Cerebellum (tissue), 4 donors: ENCODE measurements at places on chromosomes 7 and 10.

GRCh38 chr10:64409349-64409748 lies 888.1 kb downstream of the REEP3 start:
- DNase-seq = no peak

- DNase-seq = no peak
Observed at GRCh38 chr10:1268831-1269230, 212.6 kb downstream of the WDR37 start.

GRCh38 chr10:127833804-127834203 lies 58.9 kb downstream of the CLRN3 start:
- DNase-seq = no peak

DNA sequence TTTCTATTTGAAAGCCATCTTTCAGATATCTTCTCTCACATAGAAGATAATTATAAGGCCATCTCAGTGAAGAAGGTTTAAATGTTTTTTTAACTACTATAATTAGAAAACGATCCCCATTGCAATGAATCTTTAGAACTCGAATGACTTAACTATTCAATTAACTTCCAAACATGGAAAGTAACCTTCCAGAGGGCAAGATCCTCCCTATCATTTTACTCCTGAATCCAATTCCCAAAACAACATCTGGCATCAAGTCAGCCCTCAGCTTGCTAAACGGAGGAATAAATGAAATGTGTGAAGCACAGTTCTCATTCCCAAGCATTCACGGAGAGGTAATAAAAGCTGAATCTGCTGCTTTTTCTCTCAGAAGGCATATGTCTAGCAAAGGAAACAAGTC lies 293.4 kb downstream of the PLXDC2 start:
- DNase-seq = no peak

DNA sequence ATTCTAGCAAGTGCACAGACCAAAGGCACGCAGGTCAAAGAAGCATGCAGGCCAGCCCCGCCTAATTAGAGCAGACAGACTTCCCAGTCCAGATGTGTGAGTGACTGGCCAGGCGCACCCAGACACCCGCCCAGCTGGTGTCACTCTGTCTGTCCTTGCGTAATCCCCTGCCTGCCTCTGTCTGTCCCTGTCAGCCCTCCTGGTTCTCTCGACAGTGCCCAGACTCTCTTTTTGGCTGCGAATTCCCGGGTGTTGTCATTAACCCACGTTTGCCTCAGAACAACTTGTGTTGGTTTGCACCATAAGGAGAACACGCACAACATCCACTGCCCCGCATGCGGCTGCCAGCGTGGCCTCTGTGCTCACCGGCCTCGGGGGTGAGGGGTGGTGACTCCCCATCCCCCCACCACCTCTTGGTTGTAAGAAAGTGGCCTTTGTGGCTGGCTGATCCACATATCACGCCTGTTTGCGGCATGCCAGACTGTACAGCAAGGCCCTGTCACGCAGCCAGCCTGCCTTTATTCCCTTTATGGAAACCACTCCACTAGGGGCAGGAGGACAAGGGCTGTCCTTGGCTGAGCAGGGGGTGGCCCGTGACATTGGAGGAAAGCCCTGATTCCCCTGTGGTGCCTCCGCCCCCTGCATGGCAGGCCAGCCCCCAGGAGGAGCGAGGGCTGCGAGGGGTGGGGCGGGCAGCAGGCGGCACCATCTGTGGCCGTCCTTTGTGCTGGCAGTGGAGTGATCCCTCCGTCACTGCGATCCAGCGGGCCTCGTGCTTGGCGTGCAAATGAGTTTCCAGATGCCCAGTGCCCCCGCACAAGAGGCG lies 72.8 kb upstream of the PPIF start:
- peak; percentile 68 for DNase-seq

GRCh38 chr10:101257491-101257890 lies 28.2 kb upstream of the LBX1 start:
- no peak for DNase-seq

DNA sequence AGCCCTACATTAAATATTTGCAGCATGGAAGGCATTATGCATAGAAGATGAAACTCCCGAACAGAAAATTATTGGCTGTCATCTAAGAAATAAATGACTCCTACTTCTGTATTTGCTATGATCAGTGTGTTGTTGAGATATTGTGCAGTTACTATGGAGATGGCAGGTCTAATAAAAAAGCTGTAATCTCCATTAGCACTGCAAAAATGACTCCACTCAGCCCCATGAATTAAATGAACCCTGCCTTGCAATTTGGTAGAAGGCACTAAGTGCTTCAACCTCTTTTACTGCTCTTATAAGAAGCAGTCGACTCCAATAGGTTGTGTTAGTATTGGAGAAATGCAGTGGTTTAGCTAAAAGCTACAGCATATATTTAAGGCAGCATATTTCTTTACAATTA lies 290.0 kb upstream of the PHYHIPL start:
- no peak for DNase-seq

GRCh38 chr10:5643346-5644067 lies 22.9 kb downstream of the ASB13 start:
- no peak for DNase-seq

DNA sequence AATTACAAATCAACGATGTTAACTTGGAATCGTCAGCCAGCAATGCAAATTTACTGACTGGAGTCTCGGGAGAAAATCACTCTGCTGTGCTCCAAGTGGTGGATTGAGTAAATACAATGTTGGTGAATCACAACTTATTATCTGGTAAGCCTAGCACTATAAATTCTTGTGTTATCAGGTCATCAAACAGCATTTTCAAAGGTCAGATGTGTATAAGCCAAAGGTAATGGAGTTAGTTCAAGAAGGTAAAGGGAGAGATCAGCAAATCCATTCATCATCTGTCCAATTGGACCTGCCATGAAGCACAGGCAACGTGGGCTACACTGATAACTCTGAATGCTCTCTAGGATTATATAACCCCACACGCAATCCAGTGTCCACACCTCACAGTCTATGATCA lies 13.9 kb downstream of the CUBN start:
- no peak for DNase-seq

DNA sequence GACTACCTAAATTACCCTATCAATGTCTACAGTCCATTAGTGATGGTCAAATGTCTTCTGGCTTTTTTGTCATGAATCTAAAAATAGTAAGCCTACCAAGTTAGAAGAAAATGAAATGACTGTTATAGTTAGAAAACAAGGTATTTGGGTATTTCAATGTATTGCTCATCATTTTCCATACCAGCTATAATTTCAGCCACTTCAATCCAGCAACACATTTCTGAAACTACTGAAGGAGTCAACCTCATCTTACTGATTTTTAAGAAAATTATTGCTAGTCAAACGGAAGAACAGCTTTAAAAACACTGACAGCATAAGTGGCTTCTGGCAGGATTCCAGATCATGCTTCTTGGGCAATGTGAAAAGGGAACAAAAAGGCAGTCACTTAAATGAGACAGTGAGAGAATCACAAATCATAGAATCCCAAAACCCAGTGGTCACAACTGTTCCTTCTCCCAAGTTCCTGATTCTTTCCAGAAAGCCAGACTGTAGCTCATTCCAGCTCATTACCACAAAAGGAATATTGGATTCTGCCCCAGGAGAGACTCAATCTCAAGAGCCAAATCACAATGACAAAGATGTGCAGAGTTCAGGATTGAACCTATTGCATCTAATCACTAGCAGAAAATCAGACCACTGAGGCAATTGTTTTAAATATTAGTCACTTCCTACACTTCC lies 61.2 kb upstream of the LRRN3 start:
- no peak for DNase-seq

DNA sequence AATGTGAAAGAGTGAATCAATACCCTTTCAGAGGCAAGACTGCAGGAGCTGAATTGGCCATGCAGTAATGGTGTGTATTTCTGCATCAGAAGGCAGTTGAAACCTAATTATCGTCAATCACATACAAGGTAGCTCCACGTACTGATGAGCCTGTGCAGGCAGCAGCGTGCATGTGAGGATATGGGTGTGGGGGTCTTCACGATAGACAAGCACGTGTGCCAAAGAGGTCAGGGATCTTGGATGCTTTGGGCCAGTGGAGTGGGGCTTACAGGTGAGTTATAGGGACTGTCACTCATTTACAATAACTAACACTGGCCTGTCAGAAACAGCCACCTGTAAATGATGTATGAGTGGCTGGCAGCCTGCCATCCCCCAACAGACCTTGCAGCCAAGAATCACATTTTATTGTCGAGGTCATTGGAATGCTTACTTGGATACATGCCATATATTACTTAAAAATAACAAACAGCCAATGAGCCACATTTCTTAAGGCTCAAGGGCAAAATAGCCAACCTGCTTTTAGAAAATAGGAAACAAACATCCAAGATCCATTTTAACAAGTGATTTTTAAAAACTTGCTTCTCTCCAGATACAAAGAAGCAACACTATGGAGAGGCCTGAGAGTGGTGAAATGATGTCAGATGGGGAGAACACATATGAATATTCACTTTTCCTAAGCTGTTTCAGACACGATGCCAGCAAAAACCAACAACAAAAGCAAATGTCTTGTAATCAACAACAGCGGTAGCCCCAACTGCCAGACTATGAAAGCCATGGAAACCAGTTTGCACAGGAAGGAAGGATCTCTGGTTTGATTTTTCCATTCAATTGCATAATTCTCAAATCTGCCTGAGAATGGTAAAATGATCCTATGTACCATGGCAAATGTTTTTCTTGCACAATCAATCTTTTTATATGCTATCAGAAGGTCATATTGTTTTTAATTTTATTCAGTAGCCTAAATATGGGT lies 210.7 kb downstream of the SKAP2 start:
- peak; percentile 24 for DNase-seq

- no peak for DNase-seq
Observed at GRCh38 chr7:138204285-138204981, 128.2 kb downstream of the AKR1D1 start.

- DNase-seq = no peak
Observed at GRCh38 chr7:44272456-44272855, 52.9 kb downstream of the CAMK2B start.

DNA sequence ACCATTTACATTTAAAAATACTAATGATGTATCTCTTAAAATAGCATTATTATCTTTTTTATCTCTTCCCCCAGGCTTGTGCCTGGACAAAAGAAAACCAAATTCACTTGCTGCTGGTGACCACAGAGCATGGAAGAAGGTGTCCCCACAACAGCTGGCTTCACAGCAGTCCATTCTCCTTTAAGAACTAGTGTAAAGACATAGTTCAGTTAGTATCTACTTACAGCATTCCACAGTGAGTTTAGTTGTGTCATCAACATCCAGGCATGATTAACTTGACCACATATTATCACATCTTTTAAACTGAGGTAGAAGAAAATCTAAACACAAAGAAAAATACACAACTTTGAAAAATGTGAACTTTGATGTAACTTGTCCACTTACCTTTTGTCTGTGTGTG lies 55.0 kb downstream of the LRRC17 start:
- no peak for DNase-seq

GRCh38 chr10:110436554-110437350 lies 61.0 kb upstream of the DUSP5 start:
- no peak for DNase-seq

DNA sequence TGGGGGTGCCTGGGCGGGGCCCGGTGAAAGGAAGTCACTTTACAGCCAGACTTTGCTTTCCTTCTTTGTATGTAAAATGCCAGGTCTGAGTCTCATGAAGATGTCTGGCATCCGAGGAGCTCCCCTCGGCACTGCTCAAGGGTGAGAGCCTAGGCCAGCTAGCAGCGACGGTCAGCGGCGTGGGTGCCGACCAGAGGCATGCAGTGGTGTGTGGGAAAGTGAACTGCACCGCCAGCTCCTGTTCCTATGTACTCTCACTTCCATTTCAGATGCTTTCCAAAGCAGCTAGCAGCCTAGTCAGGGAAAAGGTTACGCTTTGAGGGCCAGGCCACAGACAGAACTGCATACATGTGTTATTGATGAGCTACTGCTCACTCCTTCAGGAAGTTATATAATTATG lies 172.8 kb downstream of the ZMYND11 start:
- no peak for DNase-seq

- no peak for DNase-seq
Observed at GRCh38 chr7:82325416-82325815, 118.2 kb downstream of the CACNA2D1 start.

GRCh38 chr7:138603549-138604318 lies 97.4 kb downstream of the SVOPL start:
- DNase-seq = no peak

- no peak for DNase-seq
Observed at GRCh38 chr7:38367301-38367890, 94.0 kb upstream of the TARP start.

GRCh38 chr7:143372070-143372469 lies 9.1 kb upstream of the ZYX start:
- DNase-seq = no peak

DNA sequence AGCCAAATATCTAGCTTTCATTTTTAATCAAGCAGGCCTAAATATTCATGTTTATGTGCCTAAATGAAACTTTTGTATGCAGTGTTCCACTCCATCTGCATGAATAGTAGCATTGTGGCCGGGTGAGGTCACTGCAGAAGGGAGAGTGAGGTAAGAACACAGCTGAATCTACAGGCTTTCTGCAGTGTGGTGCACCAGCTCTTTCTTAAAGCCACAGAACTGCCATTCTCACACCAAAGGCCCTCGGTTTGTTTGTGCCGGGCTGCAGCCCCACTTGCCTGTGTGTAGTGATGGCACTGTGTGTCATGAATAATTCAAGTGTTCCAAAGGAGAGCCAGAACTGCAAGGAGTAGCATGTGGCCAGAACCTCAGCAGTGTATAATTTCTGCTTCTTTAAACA lies 204.1 kb downstream of the TRIL start:
- DNase-seq = peak; percentile 34

DNA sequence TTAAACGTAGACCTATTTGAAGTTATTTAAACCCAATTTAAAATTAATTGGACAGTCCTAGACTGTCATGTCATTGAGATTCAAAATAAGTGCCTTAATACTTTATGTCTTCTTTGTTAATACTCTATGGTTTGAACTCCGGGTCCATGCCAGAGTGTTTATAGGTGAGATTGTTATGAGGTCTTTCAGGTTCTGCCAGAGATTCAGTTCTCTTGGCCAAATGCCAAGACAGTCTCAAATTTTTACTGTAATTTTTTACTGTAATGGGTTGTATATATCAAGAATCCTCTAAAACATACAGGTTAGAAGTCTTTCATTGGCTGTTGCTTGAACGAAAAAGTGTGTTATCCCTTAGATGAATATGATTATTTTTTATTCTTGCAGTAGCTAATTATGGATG lies 3.9 kb downstream of the ADD3 start:
- no peak for DNase-seq

DNA sequence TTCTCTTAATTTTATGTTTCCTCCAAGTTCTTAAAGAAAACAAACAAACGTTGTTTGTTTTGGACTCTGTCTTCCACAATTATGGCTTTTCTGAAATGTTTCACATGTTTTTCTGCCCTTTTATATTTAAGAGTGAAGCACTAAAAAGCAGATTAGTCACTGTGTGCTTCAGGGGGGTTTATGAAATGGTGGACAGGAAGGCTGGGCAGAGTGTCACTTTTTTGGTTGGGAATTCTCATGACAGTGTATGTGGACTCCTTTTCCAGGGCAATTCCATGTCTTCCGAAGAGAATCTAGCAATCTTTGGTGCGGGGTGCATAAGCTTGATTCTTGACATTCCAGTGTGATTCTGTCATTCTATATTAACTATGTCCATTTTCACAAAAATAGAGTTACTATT lies 669.4 kb downstream of the PARD3 start:
- no peak for DNase-seq

DNA sequence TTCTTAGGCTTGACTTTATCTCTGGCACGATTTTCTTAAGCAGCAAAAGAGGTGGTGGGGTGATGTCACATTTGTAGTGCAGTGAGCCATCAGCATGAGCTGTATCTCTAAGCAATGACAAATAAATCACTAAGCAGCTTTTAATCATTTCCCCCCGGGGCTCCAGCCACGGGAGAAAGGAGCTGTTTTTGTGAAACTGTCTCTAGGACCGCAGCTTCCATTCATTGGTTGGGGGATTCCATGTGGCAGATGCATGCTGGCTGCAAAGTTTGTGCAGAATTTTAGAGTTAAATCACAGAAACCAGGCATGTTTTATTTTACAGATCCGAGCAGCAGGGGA lies 464 bp downstream of the KIAA1217 start:
- DNase-seq = no peak
